ENCODE measurements at places on chromosomes 16 and 17. TPM values are rescaled to one million over a fixed set of nuclear protein-coding genes. Genes with fewer than 3 reads are reported as not detected.

TBC1D3 gene
- total RNA-seq: not detected

ADAM11 gene
- 0.67 TPM for total RNA-seq

CSF3 gene
- 35.9 TPM for total RNA-seq

ADAMTS18 gene
- 10.4 TPM for total RNA-seq

DNA sequence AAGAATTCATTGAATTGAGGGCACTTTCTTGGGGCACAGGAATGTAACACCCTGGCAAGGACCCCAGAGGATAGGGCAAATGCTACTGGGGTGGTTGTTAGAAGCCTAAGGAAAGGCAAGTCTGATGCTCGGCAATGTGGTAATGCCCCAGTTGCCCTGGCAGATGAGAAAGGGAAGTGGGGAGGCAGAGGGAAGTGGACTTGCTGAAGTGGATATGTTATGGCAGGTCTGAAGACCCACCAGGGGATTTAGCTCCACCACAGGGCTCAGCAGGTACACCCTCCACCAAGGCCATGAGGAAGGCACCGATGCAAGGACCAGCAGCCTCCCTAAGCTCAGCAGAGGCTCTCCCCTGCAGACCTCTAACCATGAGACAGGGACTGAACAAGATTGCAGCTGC is 184.8 kb downstream of the IRX5 start:
- no peak for DNase-seq

- DNase-seq: no peak
These were observed 103.0 kb downstream of the CYLD start for GRCh38 chr16:50844840-50845239.

DNA sequence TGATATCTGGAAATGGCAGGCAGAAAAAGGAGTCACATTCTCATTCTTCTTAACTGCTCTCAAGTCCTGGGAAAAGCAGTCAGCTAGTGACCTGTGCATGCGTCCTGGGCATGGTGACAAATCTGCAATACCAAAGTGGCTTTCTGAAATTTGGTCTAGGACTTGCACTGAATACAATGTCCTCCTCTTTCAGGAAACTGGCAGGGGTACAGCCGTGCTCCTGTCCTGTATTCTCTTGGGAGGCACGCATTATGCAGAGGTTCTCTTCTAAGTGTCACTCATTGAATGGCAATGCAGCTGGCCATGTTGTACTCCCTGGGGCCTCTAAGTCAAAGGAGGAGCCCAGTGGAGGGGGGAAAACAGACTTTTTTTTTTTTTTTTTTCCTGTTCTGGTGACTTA is 10.6 kb downstream of the PHF12 start:
- DNase-seq: no peak

DNA sequence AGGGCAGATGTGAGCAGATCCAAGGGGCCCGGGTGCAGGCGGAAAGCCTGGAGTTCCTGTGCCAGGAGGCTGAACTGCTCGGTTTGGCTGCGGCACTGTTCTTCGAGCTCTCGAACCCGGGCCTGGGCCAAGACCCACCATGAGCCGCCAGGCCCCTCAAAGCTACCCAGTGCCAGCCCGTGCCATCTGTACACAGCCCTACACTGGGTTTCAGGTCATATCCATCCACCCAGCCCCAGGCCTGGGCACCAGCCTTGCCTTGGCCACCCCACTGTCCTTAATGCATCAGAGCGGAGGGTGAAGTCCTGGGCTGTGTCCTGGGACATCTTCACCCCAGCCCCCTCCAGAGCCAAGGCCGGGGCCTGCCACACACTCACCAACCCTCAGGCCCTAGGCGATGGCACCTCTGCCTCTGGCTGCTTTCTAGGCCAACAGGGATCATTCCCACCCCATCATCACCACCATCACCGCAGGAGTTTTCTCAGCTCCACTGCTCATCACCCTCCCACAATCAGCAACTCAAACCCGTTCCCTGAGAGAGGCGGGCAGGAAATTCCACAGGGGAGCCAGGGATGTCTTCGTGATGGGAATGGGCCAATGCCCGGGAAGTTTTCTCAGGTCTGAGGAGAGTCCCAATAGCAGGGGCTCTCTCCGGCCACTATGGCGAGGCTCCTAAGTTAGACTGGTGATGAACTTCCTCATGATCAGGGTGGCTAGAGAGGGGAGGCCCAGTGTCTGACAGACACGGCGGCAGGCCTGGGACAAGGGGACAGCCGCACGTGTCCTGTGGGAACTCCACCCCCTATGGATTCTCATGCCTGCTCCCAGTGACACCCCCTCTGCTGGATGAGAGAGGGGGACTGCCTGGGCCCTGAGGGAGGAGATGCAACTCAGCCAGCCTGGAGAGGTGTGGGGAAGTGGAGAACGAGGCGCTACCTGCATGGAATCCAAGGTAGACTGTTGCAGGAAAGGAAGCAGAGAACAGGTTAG is 9.1 kb downstream of the TSPOAP1 start:
- DNase-seq: no peak

- no peak for DNase-seq
These were observed 28.4 kb upstream of the EMP2 start for GRCh38 chr16:10608687-10609401.

DNA sequence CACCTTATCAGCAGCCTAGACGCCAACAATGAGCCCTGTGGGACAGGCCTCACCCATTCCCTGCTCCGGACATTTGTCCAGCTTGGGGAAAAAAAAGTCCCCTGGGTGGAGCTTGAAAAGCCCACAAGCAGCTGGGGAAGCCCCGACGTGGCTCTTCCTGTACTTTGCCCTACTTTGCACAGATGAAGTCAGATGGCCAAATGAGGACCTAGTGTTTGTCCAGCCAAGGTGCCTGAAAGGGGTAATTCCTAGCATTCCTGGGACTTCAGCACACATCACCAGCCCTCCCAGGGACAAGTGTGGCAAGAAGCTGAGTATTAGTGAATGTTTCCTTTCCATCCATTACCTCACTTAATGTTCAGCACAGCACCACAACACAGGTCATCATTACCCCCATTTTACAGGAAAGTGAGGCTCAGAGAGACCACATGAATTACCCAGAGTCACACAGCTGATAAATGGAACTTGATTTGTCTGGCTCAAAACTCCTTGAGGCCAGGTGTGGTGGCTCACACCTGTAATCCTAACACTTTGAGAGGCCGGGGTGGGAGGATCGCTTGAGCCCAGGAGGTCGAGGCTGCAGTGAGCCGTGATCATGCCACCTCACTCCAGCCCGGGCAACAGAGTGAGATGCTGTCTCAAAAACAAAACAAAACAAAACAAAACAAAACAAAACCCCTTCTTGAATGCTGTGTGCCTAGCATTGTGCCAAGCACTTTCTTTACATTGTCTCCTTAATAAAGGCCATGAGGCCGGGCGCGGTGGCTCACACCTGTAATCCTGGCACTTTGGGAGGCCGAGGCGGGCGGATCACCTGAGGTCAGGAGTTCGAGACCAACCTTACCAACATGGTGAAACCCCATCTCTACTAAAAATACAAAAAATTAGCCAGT is 19.9 kb upstream of the PLLP start:
- peak; percentile 77 for DNase-seq

GRCh38 chr17:62592341-62593099 is 35.0 kb upstream of the MRC2 start:
- DNase-seq: no peak

GRCh38 chr16:61098505-61098904 is 937.7 kb downstream of the CDH8 start:
- no peak for DNase-seq

GRCh38 chr16:21717608-21718007 is 53.8 kb downstream of the OTOA start:
- DNase-seq: no peak

DNA sequence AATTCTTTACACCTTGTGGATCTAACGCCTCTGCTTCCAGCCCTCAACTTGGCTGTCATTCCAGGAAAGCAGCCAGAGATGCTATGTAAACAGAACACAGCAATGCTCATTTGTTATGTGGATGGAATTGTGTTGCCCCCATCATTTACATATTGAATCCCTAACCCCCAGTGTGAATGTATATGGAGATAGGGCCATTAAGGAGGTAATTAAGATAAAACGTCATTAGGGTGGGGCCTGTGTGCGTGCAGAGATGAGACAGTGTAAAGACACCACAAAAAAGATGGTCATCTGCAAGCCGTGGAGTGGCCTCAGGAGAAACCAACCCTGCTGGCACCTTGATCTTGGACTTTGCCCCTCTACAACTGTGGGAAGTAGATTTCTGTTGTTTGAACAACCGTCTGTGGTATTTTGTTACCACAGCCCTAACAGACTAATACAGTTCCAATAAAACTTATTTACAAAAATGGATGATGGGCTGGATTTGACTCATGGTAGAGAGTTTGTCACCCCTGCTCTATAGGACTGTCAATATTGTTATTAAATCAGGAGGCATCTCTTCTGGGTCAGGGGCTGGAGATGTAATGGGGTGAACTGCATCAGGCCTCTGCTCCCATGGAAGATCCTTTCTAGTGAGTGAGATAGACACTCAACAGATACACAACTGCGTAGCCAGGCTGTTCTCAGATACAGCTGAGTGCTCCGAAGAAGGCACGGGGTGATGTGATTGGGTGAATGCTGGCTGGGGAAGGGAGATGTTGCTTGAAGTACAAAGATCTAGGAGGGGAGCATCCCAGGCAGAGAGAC is 339.0 kb downstream of the SNX29 start:
- no peak for DNase-seq

Measured in mesenteric fat pad (tissue), 1 donor.